ENCODE measurements at places on chromosomes 3 and 15. TPM values are rescaled to one million over a fixed set of nuclear protein-coding genes. Genes with fewer than 3 reads are reported as not detected.

DNA sequence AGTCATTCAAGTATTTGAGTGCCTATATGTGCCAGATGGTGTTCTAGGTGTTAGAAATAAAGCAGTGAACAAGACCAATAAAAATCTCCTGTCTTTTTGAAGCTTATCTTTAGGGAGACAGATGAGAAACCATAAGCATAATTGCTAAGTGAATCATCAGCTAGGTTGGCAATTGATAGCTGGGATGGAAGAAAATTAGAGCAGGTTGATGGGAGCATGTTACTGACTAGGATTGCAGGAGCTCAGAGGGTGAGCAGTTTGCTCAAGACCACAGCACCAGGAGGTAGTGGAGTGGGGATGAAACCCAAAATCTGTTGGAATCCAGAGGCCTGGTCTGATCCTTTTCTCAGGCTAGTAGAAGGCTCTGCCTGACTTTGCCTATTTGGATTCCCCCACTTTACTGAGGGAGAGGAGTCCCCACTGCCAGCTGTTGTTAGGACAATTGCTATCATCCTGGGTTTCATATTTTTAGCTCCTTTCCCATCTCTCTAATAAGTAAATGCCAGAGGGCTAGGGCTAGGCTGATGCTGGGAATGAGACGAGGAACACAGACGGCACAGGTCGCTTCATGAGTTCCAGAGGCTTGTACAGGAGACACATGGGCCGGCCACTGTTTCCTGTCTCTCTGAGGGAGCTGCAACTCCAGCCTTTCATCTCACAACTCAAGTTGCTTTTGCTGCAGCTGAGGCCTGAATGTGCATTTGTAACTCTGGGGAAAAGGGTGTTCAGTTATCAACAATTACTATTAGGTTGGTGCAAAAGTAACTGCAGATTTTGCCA lies 102.9 kb downstream of the CACNA1D start:
- peaks cover 6% of the 10 kb centered on the region for H3K4me1 ChIP-seq
- H3K27ac ChIP-seq = no peak overlapping the region
- no peaks in the 10 kb centered on the region for H3K36me3 ChIP-seq
- H3K27me3 ChIP-seq = no peaks in the 10 kb centered on the region
- no peak overlapping the region for H3K4me3 ChIP-seq
- no peak for DNase-seq

GRCh38 chr15:51576911-51577500 lies 45.6 kb downstream of the DMXL2 start:
- no peak overlapping the region for H3K4me3 ChIP-seq
- DNase-seq = no peak
- H3K27ac ChIP-seq = no peak overlapping the region
- H3K36me3 ChIP-seq = no peaks in the 10 kb centered on the region
- H3K27me3 ChIP-seq = no peaks in the 10 kb centered on the region

- peaks cover 4% of the 10 kb centered on the region for H3K27me3 ChIP-seq
- no peaks in the 10 kb centered on the region for H3K4me1 ChIP-seq
- DNase-seq = no peak
- no peaks in the 10 kb centered on the region for H3K36me3 ChIP-seq
These were observed 43.5 kb upstream of the SLC6A11 start for GRCh38 chr3:10772271-10773161.

GRCh38 chr15:83947156-83947555 lies 288.4 kb upstream of the GOLGA6L4 start:
- peaks cover 9% of the 10 kb centered on the region for H3K27me3 ChIP-seq
- H3K4me3 ChIP-seq = no peak overlapping the region
- no peaks in the 10 kb centered on the region for H3K4me1 ChIP-seq
- DNase-seq = no peak

DNA sequence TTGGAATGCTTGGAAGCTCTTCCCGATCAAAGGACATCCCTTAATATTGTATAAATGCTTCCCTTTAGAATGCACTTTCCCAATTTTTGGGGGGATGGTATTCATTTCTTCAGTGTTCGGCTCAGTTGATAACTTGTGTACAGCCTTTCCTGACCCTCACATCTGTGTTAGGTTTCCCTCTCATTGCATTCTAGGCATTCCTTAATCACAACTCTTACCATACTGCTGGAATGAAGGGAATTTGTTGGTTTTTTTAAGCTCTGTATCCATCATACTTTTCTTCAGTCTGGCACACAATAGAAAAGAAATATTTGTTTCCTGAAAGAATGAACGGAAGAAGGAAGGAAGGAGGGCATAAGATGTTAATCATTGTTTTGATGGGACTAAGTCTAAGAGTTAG lies 119.5 kb downstream of the CHST2 start:
- H3K4me3 ChIP-seq = no peak overlapping the region
- no peak for DNase-seq
- no peaks in the 10 kb centered on the region for H3K27me3 ChIP-seq
- H3K36me3 ChIP-seq = no peaks in the 10 kb centered on the region

- H3K36me3 ChIP-seq = no peaks in the 10 kb centered on the region
- no peak overlapping the region for H3K27ac ChIP-seq
- H3K4me3 ChIP-seq = no peak overlapping the region
- H3K4me1 ChIP-seq = no peaks in the 10 kb centered on the region
- no peak for DNase-seq
These were observed 477.4 kb downstream of the AGBL1 start for GRCh38 chr15:86557018-86557550.

- no peak overlapping the region for H3K4me3 ChIP-seq
- H3K36me3 ChIP-seq = peaks cover 3% of the 10 kb centered on the region
- DNase-seq = no peak
- H3K27ac ChIP-seq = no peak overlapping the region
- no peaks in the 10 kb centered on the region for H3K27me3 ChIP-seq
These were observed 7.3 kb downstream of the FLNB start for GRCh38 chr3:58015520-58015915.

DNA sequence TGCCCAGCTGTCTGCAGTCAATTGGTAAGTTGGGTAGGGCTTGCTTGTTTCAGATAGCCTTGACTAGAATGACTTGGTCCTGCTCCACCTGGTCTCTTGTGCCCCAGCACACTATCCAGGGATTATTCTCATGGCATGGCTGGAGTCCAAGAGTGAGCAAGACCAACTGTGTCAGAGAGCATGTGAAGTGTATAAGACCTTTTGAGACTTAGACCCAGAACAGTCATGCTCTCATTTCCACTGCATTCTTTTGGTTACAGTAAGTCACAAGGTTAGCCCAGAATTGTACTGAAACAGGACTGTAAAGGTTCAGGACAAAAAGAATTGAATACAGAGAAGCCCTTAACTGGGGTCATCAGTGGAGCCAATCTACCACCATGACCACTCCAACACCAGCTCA lies 650.8 kb upstream of the ADAMTS9 start:
- H3K27me3 ChIP-seq = no peaks in the 10 kb centered on the region
- H3K4me3 ChIP-seq = no peak overlapping the region
- no peak overlapping the region for H3K27ac ChIP-seq
- DNase-seq = no peak
- H3K4me1 ChIP-seq = no peaks in the 10 kb centered on the region
- H3K36me3 ChIP-seq = no peaks in the 10 kb centered on the region

DNA sequence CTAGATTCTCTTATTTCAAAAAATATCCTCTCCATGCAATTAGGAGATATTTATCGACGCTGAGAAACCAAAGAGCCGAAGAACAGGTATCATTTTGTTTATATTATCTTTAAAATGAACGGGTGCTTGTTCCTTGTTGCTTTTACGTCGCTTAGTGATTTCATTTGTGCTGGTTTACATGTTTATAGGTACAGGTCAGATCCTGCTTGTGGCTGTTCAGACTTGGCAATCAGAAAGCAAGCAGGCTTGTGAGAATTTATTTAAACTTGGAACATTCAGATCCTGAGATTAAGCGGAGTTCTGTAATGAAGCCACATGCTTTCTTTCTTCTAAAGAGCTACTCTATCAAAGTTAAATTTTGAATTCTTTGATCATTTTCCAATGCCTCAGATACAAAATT lies 43.0 kb upstream of the ATP2C1 start:
- no peaks in the 10 kb centered on the region for H3K27me3 ChIP-seq
- no peak overlapping the region for H3K27ac ChIP-seq
- H3K4me3 ChIP-seq = peak overlapping the region; percentile 43
- no peak for DNase-seq
- no peaks in the 10 kb centered on the region for H3K36me3 ChIP-seq

DNA sequence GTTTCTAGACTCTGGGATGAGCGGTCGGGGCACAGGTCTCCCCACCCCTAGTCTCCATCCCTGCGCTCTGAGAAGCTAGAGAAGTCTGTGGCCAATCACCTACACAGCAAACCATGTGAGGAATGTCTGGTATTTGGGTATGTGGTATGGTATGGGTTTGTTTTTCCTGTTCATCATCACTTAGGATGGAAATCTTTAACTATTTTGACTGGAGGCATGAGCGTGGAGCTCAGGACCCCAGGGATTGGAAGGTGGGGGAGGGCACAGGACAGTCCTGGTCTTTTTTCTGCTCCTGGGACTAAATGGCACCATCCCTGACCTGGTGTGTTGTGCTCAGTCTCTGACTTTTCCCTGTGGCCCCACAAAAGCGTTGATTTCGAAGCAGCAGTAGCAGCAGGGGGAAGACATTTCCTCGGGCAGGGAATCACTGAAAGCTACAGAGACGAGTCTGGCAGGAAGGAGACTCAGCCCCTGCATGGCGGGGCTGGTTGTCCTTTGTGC lies 191.7 kb upstream of the TPM1 start:
- H3K4me3 ChIP-seq = no peak overlapping the region
- no peaks in the 10 kb centered on the region for H3K4me1 ChIP-seq
- no peak for DNase-seq
- H3K27ac ChIP-seq = no peak overlapping the region

- peaks cover 2% of the 10 kb centered on the region for H3K4me1 ChIP-seq
- H3K27ac ChIP-seq = no peak overlapping the region
- DNase-seq = peak; percentile 13
- no peaks in the 10 kb centered on the region for H3K36me3 ChIP-seq
- no peaks in the 10 kb centered on the region for H3K27me3 ChIP-seq
- no peak overlapping the region for H3K4me3 ChIP-seq
These were observed 81.8 kb downstream of the CLASP2 start for GRCh38 chr3:33636125-33636850.

SCAANT1 gene
- total RNA-seq = not detected

SLC12A8 gene
- 0.37 TPM for total RNA-seq

OR5K2 gene
- total RNA-seq = not detected

Measured in activated CD4-positive, alpha-beta T cell treated with anti-CD3 and anti-CD28 coated beads, Interleukin-2, amount 10 ng/mL, durations not matched to agents 7 days and 5 days (primary cell).